Stimulated activated CD8-positive, alpha-beta memory T cell treated with anti-CD3 and anti-CD28 coated beads, Interleukin-15, amount 100 ng/mL, for 4 hours (primary cell): ENCODE measurements at places on chromosomes 5 and 9.

DNA sequence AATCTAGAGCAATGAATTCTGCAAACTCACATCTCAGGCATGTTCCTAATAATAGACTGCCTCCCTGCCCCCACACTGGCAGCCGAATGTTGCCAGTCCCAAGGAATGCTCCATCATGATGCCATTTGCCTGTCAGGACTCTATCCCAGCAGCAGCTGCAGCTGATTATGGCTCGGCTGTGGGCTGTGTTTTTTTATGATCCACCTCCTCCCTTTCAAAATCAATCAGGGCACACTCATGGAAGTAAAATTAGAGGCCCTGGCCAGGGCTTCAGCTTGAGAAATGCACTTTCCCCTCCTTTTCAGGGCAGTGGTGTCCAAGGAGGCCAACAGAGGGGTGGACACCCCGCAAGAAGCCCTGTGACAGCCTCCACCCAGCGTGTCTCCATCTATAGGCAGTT is 176.7 kb upstream of the S1PR3 start:
- no peak for DNase-seq

DNA sequence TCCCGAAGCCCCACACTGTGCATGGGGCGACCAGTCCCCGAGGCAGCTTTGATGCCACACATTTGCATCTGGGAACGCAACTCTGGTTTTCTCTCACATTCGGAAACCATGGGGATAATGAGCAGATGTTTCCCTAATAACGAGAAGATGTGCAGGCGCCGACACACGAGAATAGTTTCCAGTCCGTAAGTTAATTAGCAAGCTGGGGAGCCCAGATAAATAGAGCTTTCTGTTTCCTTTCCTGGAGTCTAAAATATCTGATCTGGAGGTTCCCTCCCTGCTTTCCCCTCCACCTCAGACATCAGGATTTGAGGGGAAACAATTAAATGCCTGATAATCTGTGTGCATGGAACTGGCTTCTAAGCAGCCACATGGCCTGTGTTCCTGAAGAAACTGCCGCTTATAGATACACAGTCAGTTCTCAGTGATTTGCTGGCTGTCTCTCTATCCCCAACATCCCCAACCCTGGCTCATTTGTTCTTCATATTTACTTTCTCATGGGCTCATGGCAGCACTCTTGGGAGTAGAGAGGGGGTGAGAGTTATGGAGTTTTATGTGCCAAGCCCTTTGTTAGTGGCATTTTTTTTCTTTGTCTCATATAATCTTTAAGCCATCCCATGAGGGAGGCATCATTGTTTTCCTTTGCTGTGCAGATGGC is 62.8 kb downstream of the PDZD2 start:
- DNase-seq: no peak

DNA sequence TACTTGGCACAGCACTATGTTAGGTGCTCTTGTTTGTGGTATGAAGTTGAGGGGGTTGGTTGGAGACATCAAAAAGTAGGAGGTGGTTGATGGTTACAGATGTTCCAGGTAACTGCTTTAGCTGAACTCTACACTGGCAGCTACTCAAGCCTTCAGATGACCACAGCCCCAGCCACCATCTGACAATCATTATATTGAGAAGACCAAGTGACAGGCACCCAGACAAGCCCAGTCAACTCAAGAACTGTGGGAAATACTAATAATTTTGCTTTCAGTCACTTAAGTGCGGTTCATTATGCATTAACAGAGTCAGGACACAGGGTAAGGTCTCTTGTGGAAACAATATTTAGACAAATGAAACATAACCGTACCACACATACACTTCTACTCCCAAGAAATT is 38.9 kb upstream of the SLIT3 start:
- no peak for DNase-seq

DNA sequence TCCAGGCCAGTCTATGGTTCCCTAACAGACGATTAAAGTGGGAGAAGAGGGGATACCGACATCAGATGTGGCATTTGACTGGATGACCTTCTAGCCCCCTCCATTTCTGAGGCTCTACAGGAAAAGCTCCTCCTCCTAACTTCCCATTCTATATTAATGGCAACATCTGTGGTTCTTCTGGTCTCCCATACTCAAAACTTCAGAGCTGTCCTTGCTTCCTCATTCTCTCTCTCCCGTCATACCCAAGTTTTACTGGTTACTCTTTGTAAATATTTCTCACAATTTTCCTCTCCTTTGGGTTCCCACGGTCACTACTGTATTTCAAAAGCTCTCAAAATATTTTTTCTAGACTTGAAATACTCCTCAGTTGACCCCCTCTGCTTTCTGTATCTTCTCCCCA is 36.0 kb upstream of the IL7R start:
- no peak for DNase-seq

DNA sequence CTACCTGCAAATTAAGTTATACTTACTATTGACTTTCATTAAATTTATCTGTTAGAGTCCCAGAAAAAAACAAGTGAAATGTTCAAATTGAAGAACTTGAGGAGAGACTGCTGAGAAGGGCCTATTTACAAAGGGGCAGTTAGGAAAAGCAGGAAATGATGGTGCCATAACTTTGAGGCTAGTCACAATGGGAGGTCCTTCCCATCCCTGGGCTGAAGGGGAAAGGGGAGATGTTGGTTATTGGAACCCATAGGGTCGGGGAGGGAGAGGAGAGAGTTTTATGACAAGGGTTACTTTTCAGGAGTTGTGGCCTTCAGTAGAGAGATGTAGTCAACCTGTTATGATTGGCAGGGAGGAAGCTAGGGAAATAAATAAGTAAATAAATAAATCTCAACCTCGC is 169.1 kb downstream of the DMRT2 start:
- no peak for DNase-seq

DNA sequence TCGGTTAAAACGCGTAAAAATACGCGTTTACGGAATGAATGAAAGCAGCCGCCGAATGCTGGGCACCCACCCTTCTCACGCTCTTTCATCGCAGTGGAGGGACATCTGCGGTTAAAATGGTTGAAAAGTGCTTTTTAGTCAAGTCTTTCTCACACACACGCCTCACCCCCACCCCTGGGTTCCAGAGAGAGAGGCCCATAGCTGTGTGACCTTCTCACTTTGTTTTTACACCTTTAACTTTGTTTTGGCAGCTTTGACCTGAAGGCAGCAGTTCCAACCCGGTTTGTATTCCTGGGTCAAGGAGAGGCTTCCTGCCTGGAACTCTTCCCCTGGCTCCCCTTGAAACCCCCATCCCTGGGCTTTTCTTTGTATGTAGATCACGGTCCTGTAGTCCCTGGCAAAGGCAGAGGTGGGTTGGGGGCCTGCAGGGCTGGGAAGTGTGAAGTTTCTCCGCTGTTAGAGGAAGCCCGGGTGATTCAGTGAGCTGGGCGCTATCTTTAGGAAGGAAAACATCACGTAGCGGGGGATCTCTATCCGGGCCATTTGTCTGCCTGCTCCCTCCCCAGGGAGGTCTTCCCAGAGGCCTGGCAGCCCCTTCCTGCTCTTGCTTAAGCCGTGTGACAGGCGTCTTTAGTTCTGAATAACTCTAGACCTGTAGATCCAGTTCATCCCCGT is 29.6 kb downstream of the SPRY4 start:
- DNase-seq: no peak

GRCh38 chr9:78746010-78746409 is 449.1 kb downstream of the PSAT1 start:
- no peak for DNase-seq

GRCh38 chr5:9025942-9026341 is 519.9 kb downstream of the SEMA5A start:
- no peak for DNase-seq

DNA sequence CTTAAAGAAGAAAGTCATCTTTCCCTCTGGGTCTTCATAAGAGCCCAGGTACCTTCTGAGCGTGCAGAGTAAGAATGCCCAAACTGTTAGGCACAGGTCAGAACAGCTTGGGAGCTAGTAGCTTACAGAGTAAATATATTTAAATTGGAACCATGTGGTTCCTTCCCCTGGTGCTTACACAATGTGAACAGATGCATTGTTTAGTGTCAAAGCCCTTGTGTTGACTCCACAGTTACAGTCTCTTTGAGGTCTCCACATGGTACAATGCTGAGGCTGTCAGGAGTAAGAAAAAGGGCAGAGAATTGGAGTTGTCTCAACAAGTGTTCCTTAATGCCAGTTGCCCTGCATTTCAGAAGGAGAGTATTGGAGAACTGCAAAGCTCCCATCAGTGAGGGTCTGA is 188.5 kb downstream of the PAPPA start:
- DNase-seq: no peak

DNA sequence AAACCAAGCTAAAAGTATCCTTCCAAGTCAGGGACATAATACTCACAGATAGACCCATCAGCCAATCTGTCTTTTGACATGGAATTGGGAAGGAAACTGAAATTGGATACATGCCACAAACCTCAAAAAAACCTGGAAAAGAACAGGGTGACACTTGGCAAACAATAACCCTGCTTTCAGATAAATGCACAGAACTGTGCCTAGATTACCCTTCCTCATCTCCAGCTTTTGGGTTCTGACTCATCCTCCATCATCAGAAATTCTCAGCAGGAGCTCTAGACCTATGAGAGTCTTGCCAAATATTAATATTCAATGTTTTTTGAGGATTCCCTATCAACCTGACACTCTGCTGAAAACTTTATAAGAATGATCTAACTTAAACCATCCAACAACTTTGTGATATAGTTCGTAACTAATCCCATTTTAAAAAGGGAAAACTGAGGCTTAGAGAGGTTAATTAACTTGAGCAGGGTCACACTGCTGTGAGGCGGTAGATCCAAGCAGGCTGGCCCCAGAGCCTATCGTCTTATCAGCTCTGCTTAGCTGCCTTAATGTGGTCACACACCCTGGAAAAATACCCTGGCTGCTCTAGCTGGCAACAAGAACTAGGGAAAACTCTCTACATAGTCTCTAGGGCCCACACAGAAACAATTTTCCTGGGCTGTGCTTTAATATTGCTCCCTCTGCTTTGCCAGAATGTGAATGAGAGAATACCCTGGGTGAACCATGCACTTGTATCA is 157.0 kb upstream of the TRPC7 start:
- DNase-seq: no peak

DNA sequence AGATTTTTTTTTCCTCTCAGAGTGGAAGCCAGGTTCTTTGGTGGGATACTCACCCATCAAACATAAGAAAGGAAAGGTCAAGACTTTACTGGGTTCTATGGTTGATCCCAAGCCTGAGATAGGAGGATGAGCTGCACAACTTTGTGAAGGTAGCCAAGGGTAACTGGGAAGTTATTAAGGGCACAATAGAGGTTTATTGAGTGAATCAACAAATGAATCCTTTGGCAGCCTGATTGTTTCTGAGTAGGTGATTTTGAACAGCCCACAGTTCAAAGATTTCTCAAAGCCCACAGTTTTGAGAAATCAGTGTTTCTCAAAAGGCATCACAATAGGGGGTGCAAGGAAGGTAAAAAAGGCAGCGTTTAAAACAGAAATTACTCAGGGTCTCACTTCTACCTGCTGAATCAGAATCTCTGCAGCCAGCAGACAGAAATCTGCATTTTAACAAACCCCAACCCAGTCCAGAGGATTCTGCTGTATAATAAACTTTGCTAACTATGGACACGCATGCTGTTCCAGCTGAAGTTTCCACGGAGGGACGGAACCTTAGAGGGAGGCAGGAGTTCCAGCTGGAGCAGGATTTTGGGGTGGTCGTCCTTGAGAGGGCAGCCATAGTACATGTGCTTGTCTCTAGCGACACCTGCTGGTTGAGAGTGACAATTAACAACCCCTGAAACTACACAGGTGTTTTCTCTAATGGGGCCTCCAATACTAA is 32.7 kb upstream of the FSD1L start:
- DNase-seq: no peak

GRCh38 chr9:93871286-93871685 is 83.9 kb downstream of the BARX1 start:
- DNase-seq: no peak

DNA sequence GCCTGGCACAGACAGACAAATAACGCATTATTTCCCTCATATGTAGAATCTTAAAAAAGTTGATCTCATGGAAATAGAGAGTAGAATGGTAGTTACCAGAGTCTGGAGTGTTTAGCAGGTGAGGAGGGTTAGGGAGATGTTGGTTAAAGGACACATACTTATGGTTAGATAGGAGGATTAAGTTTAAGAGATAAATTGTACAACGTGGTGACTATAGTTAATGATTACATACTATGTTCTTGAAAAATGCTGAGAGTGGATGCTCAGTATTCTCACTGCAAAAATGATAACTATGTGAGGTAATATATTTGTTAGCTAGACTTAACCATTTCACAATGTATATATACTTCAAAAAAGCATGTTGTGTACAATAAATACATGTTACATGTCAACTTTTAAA is 38.0 kb downstream of the CERT1 start:
- DNase-seq: no peak

DNA sequence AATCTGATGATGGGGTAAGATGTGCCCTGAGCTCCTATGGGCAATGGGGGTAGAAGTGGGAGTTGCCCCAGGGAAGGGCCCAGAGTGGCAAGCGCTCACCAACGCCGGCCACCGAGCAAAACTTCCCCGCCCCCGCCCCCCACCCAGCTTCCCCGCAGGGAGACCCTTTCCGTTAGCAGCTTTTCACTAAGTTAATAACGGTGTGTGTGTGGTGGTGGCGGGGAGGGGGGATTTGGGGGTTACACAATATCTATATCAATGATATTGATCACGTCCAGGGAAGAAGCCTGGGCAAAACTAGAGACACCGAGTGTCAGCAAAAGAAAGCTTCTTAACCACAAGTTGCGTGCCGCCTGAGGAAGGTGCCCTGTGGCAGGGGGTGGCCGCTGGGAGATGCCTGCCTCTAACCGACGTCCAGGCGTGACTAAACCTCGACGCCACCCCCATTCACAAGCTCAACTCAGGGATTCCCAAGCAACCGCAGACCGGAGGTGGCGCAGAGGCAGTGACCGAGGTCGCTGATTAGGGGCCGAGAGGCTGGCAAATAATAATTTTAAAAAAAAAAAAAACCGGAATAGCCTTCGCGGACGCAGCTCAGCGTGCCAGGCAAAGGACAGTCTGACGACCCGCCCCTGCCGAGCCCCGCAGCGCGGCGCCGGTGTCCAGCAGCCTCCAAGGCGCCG is 222.6 kb downstream of the MEF2C start:
- no peak for DNase-seq

DNA sequence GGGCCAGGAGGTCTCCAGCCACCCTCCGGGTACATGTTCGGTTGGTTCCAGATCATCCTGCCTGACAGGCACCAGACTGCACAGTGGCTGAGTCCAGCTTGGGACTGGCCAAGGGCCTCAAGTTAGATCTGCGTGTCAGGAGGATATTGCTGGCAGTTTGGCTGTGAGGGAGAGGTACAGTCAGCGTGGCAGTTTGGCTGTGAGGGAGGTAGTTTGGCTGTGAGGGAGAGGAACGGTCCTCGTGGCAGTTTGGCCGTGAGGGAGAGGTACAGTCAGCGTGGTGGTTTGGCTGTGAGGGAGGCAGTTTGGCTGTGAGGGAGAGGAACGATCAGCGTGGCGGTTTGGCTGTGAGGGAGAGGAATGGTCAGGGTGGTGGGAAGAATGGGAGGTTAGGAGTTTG is 39.0 kb downstream of the CACNA1B start:
- DNase-seq: no peak

GRCh38 chr5:137609127-137609526 is 110.0 kb upstream of the SPOCK1 start:
- DNase-seq: no peak

DNA sequence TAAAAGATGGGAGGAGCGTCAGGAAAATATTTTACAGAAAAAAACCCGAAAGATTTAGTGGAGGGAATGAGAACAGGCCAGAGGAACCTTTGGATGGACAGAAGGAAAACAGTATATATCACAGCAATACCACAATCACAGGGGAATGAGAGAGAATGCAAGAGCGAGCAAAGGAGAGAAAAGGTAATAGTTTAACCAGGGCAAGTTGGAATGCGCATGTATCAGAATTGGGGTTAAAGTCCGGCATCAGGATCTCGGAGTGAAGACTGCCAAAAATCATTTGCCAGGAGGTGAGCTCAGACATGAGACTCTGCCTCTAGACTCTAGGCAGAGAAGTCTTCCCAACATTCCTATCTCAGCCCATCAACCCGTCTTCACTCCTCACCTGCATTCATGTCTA is 36.8 kb downstream of the PCDHGC5 start:
- no peak for DNase-seq
